Activated naive CD4-positive, alpha-beta T cell treated with anti-CD3 and anti-CD28 coated beads, Interleukin-2, amount 50 U/mL, for 16 hours (primary cell): ENCODE measurements at places on chromosomes 5 and 9.

GRCh38 chr5:149071756-149072155 lies 8.9 kb upstream of the SH3TC2 start:
- no peak for DNase-seq

DNA sequence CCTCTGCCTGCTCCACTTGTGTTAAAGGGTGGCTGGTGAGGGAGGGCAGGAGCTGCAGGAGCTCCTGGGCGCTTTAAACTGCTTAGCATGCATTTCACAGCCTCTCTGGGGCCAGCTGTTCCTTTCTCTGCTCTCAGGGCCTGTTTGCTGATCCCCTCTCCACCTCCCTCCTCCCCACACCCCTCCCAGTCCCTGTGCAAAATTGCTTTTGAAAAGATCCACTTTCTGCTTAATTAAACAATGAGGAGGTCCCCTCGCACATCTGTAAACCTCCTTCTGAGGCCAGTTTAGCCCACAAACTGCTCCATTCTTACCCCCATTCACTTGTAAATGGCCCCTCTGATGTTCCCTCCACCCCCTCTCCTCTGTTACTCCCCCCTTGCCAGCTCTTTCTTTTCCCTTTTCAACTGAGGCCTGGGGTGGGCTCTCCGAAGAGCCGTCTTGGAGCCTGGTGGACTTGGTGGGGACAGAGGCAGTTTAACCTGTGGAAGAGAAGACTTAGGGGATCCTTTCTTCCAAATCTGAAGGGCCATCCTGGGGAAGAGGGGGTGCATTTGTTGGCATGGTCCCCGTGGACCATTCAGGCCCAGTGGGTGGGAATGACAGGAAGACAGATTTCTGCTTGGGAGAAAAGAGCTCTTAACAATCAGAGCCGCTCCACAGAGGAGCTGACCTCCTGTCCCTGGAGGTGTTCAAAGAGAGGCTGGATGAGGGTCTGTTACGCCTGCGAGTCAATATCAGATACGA lies 12.0 kb downstream of the URM1 start:
- DNase-seq: no peak

- no peak for DNase-seq
These were observed 190.5 kb upstream of the PPP1R26 start for GRCh38 chr9:135289081-135289491.

GRCh38 chr5:16585041-16585667 lies 31.6 kb downstream of the RETREG1 start:
- DNase-seq: no peak

- DNase-seq: no peak
These were observed 115.9 kb downstream of the RGS3 start for GRCh38 chr9:113579283-113580040.

DNA sequence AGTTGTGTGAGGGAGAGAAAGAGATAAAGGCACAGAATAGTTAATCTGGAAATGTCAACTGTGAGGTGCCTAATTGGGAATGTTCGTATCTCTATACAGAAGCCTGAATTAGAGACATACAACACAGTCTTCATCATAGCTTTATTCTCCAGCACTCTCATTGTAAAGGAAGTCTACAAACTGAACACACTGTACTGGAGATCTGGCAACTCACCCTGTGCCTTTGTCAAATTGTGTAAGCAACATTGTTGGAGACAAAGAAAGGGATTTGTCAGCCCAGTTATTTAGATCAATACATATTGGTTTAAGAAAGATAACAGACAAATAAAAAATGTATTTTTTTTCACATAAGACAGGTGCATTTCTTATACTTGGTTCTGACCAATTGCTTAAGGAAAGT lies 832.9 kb upstream of the DMAC1 start:
- no peak for DNase-seq

GRCh38 chr9:115988701-115989100 lies 164.9 kb upstream of the PAPPA start:
- DNase-seq: no peak

GRCh38 chr5:73446631-73447529 lies 1.7 kb downstream of the FOXD1 start:
- no peak for DNase-seq

DNA sequence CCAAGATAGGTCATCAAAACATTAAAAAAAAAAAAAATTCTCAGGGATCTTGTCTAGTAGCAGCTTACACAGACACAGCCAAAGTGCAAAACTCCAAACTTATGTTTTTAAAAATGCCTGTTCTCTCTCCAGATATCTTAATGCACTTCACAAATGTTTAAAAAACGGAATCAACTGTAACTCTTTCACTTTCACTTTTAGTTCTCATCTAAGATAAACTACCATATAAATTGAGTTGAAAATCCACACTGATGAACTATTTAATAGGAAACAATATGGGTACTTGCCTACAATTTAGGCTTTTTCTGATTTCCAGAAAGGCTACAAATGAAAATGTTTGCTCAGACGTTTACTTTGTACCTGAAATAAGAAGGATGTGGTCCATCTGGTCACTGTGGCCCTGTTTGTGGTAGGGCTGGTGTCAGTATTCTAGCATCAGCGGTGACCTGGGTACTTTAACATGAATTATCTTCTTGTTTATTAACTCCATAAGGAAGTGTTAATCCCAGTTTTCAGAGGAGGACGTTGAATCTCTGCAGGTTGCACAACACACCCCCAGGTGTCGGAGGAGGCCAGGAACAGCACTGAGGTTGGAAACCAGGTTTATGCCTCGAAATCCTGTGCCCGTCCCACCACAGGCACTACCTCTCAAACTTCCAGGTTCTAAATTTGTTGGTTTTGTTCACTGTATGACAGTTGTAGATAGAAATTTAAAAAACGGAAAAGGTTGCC lies 13.3 kb upstream of the LPCAT1 start:
- no peak for DNase-seq

- peak; percentile 72 for DNase-seq
These were observed at the start of gene GPR150 for GRCh38 chr5:95620030-95620869. GPR150 (plus strand) TSS chr5:95620087; CDS start chr5:95620276, 189 bp downstream.

- no peak for DNase-seq
These were observed 18.1 kb downstream of the GRXCR2 start for GRCh38 chr5:145854651-145855258.

DNA sequence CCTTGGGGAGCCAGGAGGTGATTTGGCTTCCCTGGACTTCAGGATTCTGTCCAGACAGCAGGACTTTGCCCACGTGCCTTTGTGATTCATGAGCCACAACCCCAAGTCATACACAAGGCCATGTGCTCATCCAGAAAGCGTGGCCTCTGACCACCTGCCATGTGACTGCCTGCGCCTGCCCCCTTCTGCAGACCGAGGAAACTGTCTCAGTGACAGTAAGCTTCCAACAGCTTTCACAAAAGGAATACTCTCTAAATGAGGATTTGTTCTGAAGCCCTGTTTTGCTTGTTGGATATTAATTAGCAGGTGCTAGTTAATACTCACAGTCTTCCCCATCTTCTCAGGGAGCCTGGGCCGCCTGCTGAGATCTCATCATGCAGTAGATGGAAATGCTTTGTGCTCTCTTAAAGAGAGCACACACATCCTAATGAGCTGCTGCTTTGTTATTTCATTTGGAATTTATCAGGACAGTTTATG lies 36.9 kb upstream of the ANGPTL2 start:
- no peak for DNase-seq

GRCh38 chr5:136034984-136035383 lies 6.2 kb downstream of the TGFBI start:
- no peak for DNase-seq

- no peak for DNase-seq
These were observed 1.0 kb downstream of the FAM53C start for GRCh38 chr5:138339091-138339456.

GRCh38 chr5:14108170-14108996 lies 34.8 kb upstream of the TRIO start:
- no peak for DNase-seq

GRCh38 chr9:70747261-70747718 lies 332.8 kb upstream of the KLF9 start:
- DNase-seq: no peak

- DNase-seq: peak; percentile 89
These were observed at the start of gene PLGRKT for GRCh38 chr9:5437254-5438216. PLGRKT (minus strand) TSS chr9:5437925; CDS start chr9:5431977, 5,948 bp downstream.

- no peak for DNase-seq
These were observed 48.2 kb downstream of the CDK5RAP2 start for GRCh38 chr9:120531683-120532300.

GRCh38 chr9:112505607-112506006 lies 19.0 kb downstream of the KIAA1958 start:
- no peak for DNase-seq

GRCh38 chr5:177405805-177406204 lies 3.6 kb downstream of the F12 start:
- DNase-seq: no peak

- no peak for DNase-seq
These were observed 21.7 kb downstream of the ANKRD55 start for GRCh38 chr5:56211298-56211865.

DNA sequence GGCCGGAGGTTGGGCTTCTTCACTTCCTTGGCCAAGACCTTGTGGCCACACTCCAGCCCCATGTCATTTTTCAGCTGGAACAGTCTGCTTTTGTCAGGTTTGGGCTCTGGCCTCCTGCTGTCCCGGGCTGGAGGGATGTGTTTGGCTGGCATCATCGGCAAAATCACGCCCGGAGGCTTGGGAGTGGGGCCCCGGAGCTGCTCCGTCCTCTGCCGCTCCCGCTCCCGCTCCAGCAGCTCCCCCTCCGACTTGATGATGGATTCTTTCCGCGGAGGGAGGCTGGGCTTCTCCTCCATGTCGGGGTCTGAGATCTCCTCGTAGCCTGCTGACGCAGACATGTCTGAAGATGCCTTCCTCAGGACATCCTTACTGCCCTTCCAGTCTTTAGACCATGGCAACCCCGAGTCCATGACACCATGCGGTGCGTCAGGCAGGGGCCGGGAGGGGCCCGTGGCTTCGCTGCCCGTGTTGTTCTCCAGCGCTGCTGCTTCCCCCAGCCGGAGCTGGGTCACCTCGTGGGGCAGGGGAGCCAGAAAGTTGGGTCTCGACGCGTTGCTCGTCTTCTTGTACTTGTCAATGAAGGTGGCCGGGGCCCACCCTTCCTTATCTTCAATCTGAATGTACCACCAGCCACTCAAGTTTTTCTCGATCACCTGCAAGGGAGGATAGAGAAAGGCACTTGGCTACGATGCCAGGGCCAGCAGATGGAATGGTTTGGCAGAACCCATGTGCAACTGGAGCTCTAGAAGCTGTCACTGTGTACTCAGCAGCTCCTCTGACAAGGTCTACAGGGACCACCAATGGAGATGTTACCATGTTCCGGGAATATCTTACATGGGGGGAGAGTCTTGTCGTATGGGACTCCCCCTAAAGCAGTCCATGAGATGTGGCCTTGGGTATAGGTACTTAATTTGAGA lies 56.0 kb upstream of the UBTD2 start:
- no peak for DNase-seq

DNA sequence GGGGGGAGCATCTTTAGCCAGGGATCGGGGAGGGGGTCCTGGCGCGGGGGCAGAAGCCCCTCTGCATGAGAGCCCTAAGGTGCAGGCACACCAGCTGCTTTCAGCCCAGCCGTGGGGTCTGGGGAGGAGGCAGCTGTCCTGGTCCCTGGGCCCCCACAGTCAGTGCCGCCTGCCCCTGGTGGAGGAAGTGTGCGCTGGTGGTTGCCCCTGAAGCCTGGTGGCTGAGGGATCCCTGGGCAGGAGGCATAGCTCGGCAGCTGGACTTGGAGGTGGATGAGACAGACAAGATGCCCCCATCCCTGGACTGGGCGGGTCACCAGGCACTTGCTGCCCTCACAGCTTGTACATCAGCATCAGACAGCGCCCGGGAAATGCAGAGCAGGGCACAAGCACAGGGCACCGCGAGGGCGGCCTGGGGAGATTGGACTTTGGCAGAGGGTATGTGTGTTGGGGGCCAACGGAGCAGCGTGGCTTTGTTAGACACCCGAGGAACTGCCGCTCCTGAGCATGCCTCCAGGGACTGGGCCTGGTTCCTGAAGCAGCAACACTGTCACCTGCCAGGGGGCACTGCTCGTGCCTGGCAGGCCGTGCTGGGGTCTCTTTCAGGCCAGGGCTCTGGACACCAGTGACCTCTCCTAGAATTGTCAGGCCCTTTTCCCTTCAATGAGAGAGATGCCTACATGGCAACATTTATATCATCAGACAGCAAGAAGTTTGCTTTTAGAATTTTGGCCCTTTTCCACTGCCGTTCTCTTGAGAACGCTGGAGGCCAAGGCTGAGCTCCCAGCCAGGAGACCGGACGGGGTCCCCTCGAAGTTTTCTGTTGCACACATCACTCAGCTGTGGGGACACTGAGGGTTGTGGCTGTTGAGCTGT lies 41.9 kb upstream of the CTSL start:
- no peak for DNase-seq

DNA sequence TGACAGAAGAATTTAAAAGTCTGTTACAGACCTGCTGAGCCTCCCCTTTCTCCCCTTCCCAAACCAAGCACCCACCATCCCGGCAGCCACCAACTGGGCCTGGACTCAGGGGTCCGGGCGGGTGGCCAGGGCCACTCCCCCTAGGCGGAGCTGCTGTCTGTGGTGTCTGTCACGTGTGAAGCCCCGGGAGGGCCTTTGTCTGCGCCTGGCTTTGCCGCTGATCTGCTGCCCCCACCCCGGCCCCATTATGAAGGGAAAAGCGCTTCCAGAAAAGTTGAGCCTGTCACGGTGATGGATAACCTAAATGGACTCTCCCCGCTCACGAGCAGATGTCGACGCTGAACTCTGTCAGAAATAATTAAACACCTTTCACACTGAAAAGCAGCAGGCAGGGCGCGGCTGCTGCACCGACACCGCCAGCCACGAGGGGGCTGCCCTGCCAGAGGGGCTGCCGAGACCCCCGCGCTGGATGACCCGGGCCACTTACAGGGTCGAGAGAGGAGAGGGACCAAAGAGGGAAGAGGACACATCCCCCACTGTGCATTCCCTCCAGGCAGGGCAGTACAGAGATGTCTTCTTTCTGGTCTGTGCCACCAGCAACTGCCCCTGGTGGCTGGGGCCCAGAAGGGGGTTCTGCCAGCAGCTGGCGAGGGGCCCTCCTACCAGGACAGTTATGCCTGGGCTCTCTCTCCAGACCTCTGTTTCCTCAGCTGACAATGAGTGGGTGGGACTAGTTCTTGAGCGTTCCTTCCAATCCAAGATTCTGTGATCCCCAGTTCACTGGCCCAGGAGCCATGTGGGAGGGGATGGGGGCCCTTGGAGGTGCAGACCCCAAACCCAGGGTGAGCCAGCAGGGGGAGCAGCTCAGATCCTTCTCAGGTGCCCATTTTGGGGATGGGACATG lies 36.0 kb upstream of the BARHL1 start:
- no peak for DNase-seq

DNA sequence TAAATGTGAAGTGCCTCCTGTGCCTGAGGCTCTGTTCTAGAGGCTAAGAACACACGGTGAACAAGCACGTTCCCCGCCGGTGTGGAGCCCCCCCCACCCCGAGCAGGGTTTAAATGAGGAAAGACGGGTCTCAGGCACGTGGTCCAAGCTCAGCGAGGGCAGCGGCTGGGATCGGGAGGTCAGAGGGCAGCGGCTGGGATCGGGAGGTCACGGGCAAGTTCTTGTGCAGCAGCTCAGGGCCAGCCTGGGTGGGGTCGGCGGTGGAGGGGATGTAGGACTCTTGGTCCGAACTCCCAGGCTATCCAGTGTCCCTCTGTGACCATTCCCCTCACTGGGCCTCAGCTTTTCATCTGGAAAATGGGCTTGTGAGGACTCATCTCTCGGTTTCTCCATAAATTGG lies 2.7 kb upstream of the GBGT1 start:
- DNase-seq: no peak

- no peak for DNase-seq
These were observed 153.8 kb downstream of the OXCT1 start for GRCh38 chr5:41716382-41716781.
